ENCODE measurements at places on chromosomes 16 and 17.

DNA sequence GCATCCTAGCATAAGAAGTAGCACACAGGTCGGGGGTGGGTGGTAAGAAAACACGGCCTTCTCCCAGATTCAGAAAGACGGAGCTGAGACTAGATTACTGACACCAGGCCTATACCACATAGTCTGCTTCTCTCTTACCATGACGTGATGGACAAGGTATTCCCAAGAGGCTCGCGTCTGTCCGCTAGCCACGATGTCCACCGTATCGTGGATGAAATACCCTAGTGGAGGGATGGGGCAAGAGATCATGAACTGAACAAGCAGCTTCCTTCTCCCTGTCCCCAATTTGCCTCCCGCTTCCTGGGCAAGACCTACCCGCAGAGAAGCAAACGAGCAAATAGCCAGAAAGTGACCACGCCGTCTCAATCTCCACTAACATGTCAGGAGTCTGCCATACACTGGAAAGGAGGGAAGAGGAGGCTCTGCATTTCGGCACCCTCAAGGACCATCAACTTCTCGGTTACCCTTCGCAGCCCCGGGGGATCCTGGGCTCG is 820 bp downstream of the TLCD1 start:
- no peak for DNase-seq

DNA sequence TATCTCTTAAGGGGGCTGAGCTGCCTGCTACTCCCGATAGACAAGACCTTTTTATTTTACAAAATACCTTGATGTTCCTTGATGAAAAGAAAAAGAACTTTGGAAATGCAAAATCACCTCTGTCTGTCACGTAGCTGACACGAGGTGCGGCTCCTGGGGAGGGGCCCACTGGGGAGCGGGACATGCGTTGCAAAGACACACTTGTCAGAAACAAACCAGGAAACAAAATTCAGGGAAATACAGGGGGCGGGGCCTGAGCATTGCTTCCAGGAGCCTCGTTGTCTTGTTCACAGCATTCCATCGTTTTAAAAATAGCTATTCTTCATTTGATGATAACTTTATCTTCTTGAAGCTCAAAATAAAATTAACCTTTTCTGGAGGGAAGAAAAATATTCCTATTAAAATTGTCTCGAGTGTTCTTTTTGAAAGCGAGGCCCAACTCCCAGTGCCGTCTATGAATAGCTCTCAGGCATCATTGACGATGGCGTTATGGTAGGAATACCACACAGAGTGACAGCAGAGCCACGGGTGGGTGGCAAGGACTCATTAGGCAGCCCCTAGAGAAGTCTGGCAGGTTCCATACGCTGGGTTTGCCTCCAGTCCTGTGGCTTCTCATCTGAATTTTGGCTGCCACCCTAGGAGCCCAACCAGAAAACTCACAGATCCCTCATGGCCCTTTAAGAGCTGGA is 286.9 kb downstream of the CPPED1 start:
- DNase-seq, result no peak

- DNase-seq, result no peak
Measured at GRCh38 chr16:27820646-27821345, 242.7 kb downstream of the GSG1L start.

DNA sequence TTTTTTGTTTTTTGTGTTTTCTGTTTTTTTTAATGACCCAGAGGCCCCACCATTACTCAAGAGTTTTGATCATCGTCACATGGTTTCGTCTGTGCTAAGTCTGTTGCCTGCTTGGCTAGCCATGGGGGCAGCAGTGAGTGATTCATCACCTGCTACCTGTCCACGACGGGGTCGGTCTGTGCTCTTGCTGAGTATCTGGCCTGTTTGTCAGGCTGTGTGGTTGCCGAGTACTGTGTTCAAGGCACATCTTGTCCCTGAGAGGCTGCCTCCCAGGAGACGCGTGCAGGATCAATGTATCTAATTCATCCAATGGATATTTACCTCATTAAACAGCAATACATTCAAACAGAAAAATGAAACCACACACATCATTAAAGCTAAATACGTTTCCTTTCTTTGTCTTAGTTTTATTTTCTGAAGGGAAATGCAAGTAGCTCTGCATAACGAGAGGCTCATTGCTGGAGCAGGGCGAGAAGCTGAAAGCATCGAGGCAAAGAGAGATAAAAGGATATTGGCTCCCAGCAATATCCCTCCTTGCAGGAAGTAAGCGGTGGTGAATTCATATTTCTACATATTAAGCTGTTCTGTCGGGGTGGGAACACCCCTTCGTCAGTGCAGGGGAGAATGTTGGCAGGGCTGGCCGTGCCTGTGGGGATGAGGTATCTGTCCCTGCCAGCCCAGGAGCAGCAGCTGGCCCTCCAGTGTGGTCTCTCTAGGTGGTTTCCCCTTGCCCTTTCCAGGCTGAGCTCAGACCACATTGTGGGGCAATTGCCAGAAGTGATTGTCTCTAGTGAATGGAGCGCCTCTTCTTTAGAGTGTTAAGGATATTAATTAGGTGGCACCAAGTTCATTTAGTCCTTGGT is 166.2 kb upstream of the ASIC2 start:
- DNase-seq, result no peak

DNA sequence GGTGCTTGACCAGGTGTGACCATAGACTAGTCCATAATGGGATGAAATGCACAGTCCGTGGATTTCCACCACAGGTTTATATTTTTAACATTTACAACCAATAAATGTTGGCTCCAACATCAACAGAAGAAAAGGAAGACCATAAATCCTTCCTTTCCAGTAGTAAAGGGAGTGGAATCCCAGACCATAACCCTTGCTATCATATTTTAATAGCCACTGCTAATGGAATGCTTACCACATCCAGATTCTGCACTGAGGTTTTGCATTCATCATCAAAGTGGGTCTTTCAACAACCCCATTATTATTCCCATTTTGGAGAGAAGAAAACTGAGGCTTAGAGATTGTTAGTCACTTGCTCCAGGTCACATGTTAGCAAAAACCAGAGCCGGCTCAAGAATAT is 106.7 kb downstream of the FOXL1 start:
- no peak for DNase-seq
